ENCODE measurements at places on chromosomes 6 and 20. TPM values are rescaled to one million over a fixed set of nuclear protein-coding genes. Genes with fewer than 3 reads are reported as not detected.

The UQCC2 gene
- 66.4 TPM for total RNA-seq

The RNASET2 gene
- total RNA-seq: 19.2 TPM

The MCCD1 gene
- not detected for total RNA-seq

The MPC1 gene
- 70.7 TPM for total RNA-seq

The PI16 gene
- not detected for total RNA-seq

The IMPG1 gene
- not detected for total RNA-seq

The HEBP2 gene
- total RNA-seq: 37.3 TPM

The SALL4 gene
- total RNA-seq: 2.3 TPM

The NKX2-2 gene
- not detected for total RNA-seq

The SIRPB2 gene
- total RNA-seq: not detected

The STMND1 gene
- total RNA-seq: not detected

The PFDN6 gene
- 76.7 TPM for total RNA-seq

The EPHA7 gene
- not detected for total RNA-seq

The MYLK4 gene
- total RNA-seq: 0.29 TPM

The SIRPB1 gene
- total RNA-seq: 15.6 TPM

The NRSN1 gene
- not detected for total RNA-seq

The PSORS1C1 gene
- total RNA-seq: 0.88 TPM

The LINC00237 gene
- total RNA-seq: not detected

The ANKRD6 gene
- 2.7 TPM for total RNA-seq

The FRK gene
- total RNA-seq: 1.8 TPM

The NOTCH4 gene
- 2.6 TPM for total RNA-seq

The FAM217A gene
- not detected for total RNA-seq

The ANGPT4 gene
- total RNA-seq: not detected

The DTNBP1 gene
- total RNA-seq: 5.5 TPM

The SUMO4 gene
- total RNA-seq: 0.84 TPM

The TRAPPC3L gene
- total RNA-seq: not detected

The MUCL3 gene
- total RNA-seq: not detected

The LKAAEAR1 gene
- 0.48 TPM for total RNA-seq

The MLIP gene
- total RNA-seq: not detected

The HLA-DOB gene
- not detected for total RNA-seq

The IP6K3 gene
- total RNA-seq: 1.1 TPM

The C4B gene
- total RNA-seq: 0.72 TPM

The ID4 gene
- total RNA-seq: 0.10 TPM

The HEY2 gene
- total RNA-seq: 0.36 TPM

The HLA-DQA2 gene
- total RNA-seq: not detected

The DCDC2 gene
- total RNA-seq: not detected

The CALHM6 gene
- total RNA-seq: 9.6 TPM

The OPN5 gene
- not detected for total RNA-seq

The RGS19 gene
- 18.9 TPM for total RNA-seq

The ARG1 gene
- total RNA-seq: not detected

The GSTA1 gene
- total RNA-seq: 0.68 TPM

The OR2H1 gene
- total RNA-seq: not detected

The GZF1 gene
- total RNA-seq: 16.2 TPM

The RIPPLY2 gene
- total RNA-seq: not detected

The ZBTB46 gene
- 3.4 TPM for total RNA-seq

The DDR1 gene
- 16.6 TPM for total RNA-seq

The PLA2G7 gene
- total RNA-seq: 0.59 TPM

The HSPA12B gene
- not detected for total RNA-seq
